ENCODE measurements at places on chromosomes 7 and 10.

DNA sequence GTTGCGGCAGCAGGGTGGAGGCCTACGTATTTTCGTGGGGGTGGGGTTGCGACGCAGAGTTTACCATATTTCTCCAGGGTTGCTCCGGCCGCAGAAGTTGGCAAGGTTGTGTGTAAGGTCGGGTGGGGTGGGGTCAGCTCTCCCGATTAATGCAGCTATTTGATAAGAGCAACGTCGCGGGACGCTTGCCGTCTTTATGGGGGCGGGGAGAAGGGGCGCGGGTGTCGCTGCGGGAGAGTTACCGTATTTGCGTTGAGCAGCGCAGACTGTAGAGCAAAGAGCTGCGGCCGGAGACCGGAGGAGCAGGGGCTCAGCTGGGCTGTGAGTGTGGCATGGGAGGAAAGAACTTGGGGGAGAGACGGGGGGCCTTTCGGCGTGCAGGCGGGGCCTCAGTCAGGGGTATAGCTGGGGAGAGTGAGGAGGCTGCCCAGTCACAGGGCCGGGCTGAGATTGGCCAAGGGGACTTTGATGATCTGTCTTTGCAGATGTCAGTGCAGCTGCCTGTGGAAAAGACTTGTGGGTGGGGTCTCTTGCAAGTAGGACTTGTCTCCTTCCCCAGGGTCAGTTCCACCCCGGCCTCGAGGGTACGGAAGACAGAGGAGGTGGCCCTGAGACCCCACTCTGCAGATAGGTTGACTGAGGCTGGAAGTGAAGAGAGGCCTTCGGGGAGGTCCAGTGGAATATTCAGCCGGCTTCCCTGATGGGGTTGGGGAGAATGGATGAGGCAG is 26.6 kb downstream of the ZNF775 start:
- no peak for DNase-seq

GRCh38 chr7:69859342-69859741 is 261.1 kb downstream of the AUTS2 start:
- DNase-seq, result no peak

GRCh38 chr7:91050677-91051076 is 213.6 kb upstream of the FZD1 start:
- DNase-seq, result no peak

DNA sequence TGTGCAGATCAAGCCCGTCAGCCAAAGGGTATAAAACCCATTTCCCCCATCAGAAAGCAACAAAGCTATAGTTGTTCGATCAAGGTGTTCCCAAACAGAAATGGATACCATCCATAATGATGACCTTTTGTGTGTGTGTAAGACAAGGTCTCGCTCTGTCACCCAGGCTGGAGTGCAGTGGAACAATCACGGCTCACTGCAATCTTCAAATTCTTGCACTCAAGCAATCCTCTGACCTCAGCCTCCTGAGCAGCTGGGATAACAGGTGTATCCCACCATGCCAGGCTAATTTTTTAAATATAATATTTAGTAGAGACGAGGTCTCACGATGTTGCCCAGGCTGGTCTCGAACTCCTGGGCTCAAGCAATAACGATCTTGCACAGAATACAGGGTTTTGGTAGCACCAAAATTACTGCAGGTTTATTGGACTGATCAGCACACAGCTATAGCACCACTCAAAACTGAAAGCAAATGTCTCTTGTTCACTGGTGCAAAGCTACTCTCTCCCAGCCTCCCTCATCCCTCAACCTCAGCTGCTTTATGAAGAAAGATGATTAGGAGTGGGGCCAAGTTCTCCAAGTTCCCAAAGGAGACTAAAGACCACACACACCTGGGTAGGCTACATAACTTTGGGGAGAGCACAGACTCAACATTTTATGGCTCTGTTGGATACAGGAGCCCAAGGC is 80.5 kb downstream of the ABI1 start:
- no peak for DNase-seq

- no peak for DNase-seq
Measured at GRCh38 chr10:50937230-50937907, 51.9 kb upstream of the A1CF start.

GRCh38 chr10:21518149-21518640 is 7.3 kb downstream of the SKIDA1 start:
- DNase-seq, result peak; percentile 44

DNA sequence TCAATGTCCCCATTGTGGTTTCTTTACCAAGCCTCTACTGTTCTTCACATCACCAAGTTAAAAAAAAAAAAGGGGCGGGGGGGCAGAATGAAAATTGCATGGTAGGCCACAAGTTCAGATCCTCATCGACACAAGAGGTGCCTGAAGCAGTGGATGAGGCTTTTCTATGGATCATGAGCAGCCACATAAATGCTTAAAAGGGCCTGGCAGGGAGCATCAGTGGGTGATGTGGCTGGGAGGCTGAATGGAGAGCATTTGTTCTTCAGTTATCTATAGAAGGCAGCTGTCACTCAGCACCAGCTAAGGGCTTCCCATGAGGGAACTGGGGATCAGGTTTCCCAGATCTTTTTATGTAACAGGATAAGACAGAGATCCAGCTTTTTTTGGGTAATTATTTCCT is 117.9 kb downstream of the CFTR start:
- no peak for DNase-seq

GRCh38 chr10:88288320-88289059 is 294.6 kb downstream of the RNLS start:
- no peak for DNase-seq

DNA sequence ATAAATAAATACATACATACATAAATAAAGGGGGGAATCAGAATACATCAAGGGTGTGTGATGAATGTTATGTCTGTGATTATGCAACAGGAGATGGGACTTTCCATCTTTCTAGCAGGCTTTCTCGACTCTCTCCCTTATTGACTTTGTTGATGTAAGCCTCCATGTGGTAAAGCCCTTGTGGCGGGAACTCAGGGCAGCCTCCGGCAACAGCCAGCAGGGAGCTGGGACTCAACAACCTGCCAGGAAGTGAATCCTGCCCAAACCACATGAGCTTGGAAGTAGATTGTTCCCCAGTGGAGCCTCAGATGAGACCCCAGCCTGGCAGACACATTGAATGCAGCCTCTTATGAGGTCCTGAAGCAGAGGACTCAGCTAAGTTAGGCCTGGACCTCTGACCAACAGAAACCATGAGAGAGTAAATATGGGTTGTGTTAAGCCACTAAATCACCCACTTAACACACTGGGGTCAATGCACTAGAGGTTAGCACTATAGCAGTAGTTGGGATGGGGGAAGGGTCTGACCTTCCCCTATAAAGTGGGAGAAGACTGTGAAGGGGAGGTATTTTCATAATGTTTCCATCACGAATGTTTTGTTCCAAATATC is 104.0 kb downstream of the JCAD start:
- no peak for DNase-seq
